Substantia nigra (tissue), 51 donors: ENCODE measurements at places on chromosomes 6 and 20.

DNA sequence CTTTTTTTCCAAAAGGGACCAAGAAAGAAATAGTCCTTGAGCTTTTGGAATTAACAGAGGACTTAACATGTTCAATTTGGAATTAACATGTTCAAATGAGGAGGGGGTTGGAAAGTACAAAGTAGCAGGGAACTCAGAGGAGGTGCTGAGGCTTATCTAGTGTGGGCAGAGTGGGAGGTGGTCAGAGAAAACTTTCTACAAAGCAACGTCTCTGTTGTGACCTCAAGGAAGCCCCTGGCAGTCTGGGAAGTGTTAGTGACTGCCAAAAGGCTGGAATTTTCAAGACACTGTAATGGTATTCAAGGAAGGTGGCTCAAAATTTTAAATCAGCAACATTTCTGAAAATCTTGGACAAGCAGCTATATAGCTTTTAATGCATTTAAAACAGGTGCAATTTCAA, 7.3 kb downstream of the ECI2 start:
- no peak for DNase-seq

GRCh38 chr6:107129370-107129925, 14.1 kb upstream of the BEND3 start:
- no peak for DNase-seq

- DNase-seq = no peak
These were observed 9.2 kb downstream of the SIM1 start for GRCh38 chr6:100455230-100456124.

DNA sequence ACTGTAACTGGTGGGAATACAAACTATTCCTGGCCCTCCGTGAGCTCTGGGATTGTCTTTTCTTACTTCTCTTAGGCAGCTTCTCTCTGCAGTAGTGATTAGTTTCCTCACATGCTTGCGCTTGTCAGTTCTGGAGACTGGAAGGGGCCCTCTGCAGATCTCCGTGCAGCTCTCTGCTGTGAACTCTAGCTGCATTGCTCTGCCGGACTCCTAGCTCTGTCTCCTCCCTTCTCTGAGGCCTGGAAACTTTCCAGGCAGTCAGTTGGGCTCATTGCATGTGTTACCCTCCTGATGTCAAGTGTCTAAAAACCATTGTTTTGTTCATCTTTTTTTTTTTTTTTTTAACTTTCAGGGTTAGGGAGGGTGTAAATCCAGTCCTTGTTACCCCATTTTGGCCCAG, 102.3 kb downstream of the CTNNBL1 start:
- no peak for DNase-seq

DNA sequence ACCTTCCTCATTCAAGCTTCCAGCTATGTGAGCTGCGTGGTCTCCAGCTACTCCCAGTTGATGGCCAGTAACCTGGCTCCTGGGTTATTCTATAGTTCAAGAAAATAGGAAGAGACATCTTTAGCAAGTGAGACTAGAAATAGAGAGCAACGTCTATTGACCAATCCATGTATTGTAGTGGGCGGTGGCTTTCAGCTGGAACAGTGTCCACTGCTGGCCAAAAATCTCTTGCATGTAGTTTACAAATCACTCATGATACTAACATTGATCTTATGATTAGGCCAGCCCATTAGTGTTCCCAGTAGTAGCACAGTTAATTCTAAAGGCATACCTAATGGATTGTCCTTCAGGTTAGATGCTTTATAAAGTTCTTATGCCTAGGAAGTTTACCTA, 58.9 kb upstream of the SCP2D1 start:
- no peak for DNase-seq

DNA sequence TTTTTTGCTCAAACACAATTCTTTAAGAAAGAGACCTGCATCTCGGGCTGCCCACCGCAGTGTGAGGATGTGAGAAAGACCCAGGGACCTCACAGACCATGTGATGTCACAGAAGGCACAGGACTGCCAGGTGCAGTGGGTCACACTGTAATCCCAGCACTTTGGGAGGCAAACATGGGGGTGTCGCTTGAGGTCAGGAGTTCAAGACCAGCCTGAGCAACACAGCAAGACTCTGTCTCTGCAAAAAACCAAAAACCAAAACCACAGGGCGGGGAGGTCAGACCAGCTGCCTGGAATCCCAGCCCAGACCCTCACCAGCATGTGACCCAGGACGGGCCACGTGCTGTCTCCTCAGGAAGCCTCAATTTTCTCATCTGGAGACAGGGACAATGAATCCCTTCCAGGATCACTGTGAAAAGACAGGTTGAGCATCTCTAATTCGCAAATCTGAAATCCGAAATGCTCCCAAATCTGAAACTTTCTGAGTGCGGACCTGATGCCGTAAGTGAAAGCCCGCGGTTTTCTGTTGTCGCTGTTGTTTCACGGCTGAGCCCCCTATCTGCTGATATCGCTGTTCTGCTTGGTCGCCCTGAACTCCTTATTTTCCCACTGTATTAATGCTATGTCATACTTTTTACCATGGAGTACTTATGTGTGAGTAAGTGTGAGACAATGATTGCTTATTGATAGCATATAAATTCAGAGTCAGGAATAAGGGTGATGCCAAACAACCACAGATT, 159.5 kb upstream of the PTPN1 start:
- DNase-seq = no peak

GRCh38 chr6:38815250-38815649, 100.1 kb downstream of the DNAH8 start:
- no peak for DNase-seq

DNA sequence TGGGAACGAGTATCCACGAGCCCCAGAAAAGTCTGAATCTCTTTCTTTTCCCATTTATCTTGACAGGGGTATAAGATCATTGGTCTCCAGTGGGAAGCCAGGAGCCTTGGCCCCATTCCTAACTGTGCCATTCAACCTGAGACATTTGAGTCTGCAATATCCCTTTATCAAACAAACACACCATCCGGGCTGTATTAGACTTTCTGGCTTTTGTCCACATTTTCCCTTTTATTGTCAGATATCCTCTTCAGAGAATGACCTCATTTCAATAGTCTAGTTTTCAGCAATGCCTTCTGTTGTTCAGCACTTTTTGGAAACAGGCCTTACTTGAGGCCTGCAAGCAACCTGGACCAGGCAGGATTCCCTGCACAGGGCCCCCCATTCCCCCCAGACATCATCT, 15.7 kb downstream of the BPIFA1 start:
- no peak for DNase-seq
